HS-5 (cell line): ENCODE measurements at places on chromosomes 16 and 17.

- no peak for DNase-seq
These were observed 372.5 kb upstream of the CDH8 start for GRCh38 chr16:62408760-62409159.

GRCh38 chr16:64363039-64363438 lies 758.8 kb downstream of the CDH11 start:
- DNase-seq: no peak

DNA sequence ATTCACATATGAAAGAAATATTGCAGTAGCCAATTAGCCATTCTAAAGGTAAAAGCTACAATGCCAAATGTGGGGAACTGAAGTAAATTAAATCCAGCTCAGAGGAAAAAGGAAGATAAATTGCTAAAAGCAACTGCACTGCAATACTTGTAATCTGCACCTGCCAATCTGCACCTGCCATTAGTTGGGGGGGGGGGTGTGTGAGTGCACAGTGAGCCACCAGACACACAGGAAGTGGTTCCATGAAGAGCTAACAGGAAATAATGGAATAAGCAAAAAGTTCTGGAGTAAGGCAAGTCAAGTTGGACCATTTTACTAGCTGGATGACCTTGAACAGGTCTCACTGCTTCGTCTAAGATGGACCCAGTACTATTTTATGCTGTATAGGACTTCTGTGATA lies 191.8 kb downstream of the PARN start:
- no peak for DNase-seq

- DNase-seq: no peak
These were observed 281.5 kb downstream of the HS3ST3A1 start for GRCh38 chr17:13320046-13320785.
